ENCODE measurements at places on chromosomes 6 and 20.

- DNase-seq: no peak
Measured at GRCh38 chr6:130466748-130467061, 100.9 kb downstream of the TMEM200A start.

GRCh38 chr6:31528307-31528777, 420 bp upstream of the MCCD1 start:
- DNase-seq: no peak

DNA sequence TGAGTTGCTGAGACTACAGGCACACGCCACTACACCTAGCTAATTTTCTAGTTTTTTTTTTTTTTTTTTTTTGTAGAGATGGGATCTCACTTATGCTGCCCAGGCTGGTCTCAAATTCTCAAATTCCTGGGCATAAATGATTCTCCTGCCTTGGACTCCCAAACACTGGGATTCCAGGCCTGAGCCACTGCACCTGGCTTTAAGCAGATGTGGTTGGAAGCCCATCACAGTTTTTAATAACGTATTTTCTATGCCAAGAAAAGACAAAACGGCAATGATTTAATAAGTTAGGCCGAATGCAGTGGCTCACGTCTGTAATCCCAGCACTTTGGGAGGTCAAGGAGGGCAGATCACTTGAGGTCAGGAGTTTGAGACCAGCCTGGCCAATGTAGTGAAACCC, 456.6 kb downstream of the PRKN start:
- DNase-seq: no peak

- DNase-seq: peak; percentile 39
Measured at GRCh38 chr6:22727710-22728109, 158.3 kb downstream of the HDGFL1 start.

DNA sequence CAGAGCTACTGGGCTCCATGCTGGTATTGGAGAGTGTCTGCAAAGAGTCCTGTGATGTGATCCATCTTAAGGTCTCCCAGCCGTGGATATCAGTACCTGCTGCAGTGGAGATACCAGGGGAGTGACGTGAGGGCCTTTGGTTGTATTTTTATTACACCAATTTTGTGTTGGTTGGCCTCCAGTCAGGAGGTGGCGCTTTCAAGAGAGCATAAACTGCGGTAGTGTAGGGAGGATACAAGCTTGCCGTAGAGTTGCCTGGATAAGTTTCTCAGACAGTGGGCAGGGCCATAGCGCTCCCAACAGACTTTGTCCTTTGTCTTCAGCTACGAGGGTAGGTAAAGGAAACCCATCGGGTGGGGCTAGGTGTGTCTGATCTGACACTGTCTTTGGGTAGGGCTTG, 113.0 kb upstream of the CEP162 start:
- DNase-seq: no peak

GRCh38 chr6:114169763-114170162, 173.1 kb downstream of the HS3ST5 start:
- no peak for DNase-seq

DNA sequence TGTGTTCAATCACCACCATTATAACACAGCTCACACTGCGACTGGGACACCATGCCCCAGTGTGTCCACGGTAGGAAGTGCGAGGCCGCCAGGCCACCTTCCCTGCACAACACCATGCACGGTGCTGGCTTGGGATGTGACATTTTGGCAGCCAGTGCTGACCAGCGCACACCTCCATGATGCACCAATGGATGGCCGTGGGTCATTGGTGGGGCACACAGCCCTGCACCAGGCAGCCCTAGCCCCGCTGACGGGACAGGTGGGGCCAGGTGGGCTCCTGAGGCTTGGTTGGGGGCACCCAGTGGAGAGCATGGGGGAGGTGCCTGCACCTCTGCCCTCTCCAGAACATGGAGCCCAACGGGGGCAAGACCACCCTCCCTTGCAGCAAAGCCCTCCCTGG, 18.2 kb upstream of the FRMD1 start:
- DNase-seq: no peak

DNA sequence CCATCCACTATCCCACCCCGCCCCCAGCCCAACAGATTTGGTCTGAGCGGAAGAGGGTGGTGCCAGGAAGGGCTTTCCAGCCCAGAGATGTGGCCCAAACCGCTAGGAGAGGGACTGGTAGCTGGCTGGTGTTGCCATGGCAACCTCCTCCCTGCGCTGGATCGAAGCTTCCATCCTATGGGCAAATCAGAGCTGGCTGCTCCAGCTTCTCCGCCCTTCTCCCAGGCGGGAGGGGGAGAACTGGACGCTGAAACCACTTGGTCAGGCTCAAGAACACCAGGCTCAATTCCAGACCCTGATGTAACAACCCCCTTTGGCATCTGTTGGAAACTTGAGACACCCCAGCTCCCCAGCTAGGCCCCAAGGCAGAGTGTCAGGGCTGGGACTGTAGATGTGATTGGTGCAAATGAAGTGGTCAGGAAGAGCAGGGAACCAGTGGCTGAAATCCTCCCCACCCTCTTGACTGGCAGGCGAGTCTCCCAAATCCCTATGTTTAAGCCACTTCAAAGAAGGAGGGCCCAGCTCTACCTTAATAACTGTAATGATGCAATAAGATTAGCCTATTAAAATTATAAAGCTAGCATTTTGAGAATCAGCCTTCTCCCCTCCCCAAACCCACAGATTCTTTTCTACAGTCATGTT, 4.2 kb downstream of the RIMS4 start:
- DNase-seq: peak; percentile 98
